ENCODE measurements at places on chromosomes 7 and 10. TPM values are rescaled to one million over a fixed set of nuclear protein-coding genes. Genes with fewer than 3 reads are reported as not detected.
A peak's percentile ranks its signal among the peaks of the same experiment; 100 is the strongest.

Gene DGKI
- 2.8 TPM for total RNA-seq

Gene CLRN3
- not detected for total RNA-seq

Gene JMJD1C
- total RNA-seq, result 35.2 TPM

Gene FGFR2
- not detected for total RNA-seq

Gene GIGYF1
- 53.9 TPM for total RNA-seq

Gene FFAR4
- total RNA-seq, result not detected

Gene EBLN1
- not detected for total RNA-seq

Gene UCMA
- not detected for total RNA-seq

Gene LDB3
- not detected for total RNA-seq

Gene CNPY1
- not detected for total RNA-seq

DNA sequence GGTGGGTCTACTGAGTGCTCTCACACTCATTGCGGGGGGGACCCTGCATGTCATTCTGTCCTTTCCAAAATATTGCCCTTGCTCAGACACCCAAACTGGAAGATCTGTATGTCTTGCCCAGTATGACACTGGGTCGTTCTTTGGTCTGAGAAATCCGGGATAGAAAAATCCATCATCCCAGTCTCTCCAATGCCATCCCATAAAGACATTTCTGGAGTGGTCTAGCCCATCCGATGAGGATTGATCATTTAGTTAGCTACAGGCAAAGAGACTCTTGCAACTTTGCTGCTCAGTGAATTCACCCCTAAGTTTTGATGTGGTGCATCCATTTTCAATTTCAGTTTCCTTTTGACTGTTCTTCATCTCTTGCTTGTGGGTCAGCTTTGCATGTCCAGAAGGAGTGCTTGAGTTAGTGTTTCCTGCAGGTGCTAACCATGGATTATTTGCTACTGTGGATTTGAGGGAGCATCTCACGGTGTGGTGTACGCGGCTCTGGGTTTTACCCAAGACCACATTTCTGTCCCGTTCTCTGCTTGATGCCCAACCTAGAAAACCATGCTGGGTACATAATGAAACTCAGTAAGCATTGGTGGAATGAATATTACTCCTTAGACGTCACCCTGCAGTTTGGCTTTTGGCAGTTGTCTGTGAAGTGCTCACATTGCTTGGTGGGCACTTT is 247.0 kb upstream of the MKI67 start:
- H3K27me3 ChIP-seq, result peaks cover 7% of the 10 kb centered on the region
- no peak for DNase-seq
- no peak overlapping the region for H3K4me3 ChIP-seq
- peaks cover 7% of the 10 kb centered on the region for H3K4me1 ChIP-seq
- no peak overlapping the region for H3K27ac ChIP-seq

DNA sequence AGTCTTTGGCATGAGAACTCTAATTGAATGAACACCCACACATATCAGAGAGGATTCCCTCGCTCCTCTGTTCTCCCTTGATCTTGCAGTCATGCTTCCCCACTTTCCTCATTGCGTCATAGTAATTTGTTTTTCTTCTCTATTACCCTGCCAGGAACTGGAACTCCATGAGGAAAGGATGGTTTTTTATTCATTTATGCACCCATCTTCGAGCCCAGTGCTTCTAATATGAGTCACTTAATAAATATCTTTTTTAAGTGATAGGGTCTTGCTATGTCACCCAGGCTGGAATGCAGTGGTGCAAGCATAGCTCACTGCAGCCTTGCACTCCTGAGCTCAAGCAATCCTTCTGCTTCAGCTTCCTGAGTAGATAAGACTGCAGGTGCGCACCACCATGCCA is 83.5 kb downstream of the OTUD1 start:
- no peaks in the 10 kb centered on the region for H3K36me3 ChIP-seq
- H3K27ac ChIP-seq, result no peak overlapping the region
- H3K27me3 ChIP-seq, result peaks cover 19% of the 10 kb centered on the region
- DNase-seq, result no peak

DNA sequence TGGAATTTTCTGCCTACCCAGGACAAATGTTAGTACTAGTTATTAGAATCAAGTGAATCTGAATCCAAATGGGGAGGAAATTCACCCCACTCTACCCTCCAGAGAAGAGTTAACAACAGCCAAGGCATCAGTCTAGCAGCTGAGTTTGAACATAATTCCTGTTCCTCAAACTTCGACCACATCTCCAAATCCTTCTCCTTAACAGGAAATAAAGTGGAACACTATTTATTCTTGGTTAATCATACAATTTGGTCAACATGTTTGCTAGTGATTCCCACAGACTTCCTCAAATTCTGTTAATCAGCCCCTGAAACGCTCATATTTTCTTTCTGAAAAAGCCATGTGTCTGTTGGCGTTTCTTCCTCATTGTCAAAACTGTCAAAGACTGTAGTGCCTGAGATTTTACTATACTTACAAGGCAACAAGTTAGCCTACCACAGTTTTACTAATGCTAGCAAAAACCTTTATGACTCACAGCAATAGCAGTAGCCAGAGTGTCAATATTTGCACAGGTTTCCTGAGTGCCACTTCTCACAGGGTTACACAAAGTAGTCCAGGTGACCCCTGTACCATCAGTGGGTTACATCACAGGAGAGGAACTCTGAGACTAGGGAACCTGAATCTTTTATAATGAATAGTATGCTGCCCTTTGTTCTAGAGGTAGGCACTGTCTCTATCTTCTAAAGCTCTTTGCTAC is 202.9 kb downstream of the GRM3 start:
- DNase-seq, result no peak
- H3K36me3 ChIP-seq, result no peaks in the 10 kb centered on the region
- no peaks in the 10 kb centered on the region for H3K27me3 ChIP-seq
- no peaks in the 10 kb centered on the region for H3K4me1 ChIP-seq
- no peak overlapping the region for H3K27ac ChIP-seq

DNA sequence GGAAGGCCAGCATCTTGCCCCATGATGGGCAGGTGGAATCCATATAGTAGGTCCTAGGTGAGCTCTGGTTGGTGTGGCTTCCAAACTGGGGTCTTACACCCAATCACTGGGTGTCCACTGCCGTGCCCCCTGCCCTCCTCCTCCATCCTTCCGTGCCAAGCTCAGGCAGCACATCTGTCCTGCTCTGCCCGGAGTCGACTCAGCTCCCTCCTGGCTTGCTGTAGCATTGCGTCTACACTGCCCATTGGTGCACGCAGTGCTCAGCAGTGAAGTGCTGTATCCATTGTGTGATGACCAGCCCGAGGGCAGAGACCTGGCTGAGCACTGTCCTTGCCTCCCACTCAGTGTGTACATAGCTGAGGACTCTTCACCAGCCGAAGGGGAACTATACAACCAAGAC is 148.4 kb downstream of the ADAM12 start:
- H3K36me3 ChIP-seq, result no peaks in the 10 kb centered on the region
- no peaks in the 10 kb centered on the region for H3K4me1 ChIP-seq

DNA sequence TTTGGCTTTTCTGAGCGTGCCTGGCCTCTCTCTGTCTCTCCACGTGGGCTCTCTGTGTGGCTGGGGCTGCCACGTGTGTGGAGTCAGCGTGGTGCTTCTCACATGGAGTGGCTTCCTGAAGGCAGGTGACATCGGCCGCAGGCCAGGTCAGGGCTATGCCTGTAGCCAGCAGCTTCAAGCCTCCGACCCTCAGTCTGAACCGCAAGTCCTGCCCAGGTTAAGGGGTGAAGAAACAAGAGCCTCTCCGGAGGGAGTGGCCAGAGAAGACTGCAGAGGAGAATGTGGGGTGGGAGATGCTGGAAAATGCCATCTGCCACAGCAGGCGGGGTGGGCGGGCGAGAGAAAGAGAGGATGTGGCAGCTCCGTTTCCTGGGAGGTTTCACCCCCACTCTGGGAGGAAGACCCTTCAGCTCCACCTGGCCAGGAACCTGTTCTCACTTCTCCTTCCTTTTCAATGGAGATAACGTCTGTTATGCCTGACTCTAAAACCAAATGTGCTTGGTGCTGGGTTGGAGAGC is 14.3 kb upstream of the VIPR2 start:
- H3K4me3 ChIP-seq, result no peak overlapping the region
- H3K36me3 ChIP-seq, result no peaks in the 10 kb centered on the region
- DNase-seq, result no peak

- H3K36me3 ChIP-seq, result peaks cover 45% of the 10 kb centered on the region
- no peaks in the 10 kb centered on the region for H3K27me3 ChIP-seq
- no peak overlapping the region for H3K27ac ChIP-seq
- no peak overlapping the region for H3K4me3 ChIP-seq
Measured at GRCh38 chr7:23184709-23185359, 3.0 kb downstream of the NUP42 start.

DNA sequence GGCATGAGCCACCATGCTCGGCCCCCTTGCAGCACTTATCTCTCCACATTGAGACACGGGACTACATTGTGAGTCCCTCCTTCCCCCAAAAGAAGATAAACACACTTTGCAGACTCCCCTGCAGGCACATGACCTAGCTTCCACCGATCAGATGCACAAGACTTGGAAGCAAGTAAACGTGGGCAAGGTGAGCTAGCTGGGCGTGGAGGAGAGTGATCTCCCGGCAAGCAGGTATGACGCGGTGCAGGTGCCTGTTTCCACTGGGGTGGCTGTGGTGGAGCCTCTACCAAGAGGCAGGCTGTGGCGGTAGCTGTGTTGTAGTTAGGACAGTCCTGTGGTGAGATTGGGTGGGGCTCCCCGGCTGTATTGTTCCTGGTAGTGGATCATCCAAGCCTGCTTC is 7.7 kb upstream of the COMTD1 start:
- no peaks in the 10 kb centered on the region for H3K36me3 ChIP-seq
- H3K27ac ChIP-seq, result no peak overlapping the region
- DNase-seq, result no peak
- no peak overlapping the region for H3K4me3 ChIP-seq
- no peaks in the 10 kb centered on the region for H3K27me3 ChIP-seq
- no peaks in the 10 kb centered on the region for H3K4me1 ChIP-seq

DNA sequence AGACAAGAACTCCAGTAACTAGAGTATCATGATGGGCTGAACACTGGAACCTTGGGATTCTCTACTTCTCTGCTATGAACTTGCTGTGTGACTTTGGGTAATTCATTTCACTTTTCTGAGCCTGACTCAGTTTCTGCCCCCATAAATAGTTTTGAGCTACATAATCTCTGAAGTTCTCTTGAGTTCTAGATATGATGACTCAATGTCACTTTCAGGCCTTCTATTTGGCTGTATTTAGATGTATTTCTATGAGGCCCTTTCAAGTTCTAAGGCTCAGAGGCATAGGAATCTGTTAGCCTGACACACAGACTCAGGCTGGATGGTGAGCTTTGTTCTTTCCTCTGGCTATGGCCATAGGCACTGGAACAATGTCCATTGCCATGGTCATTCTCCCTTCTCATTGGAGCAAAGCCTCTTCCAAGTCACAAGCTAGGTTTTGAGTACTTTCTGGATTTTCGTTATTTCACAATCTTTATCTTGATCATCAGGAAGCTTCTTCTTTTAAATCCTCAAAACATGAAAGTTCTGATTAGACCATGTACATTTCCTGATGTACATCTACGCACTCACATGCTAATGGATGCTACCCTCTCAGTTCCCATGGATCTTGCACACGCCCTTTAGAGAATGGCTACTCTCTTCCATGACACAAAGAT is 101.6 kb downstream of the TES start:
- H3K27me3 ChIP-seq, result peaks cover 3% of the 10 kb centered on the region
- H3K4me3 ChIP-seq, result no peak overlapping the region
- no peaks in the 10 kb centered on the region for H3K36me3 ChIP-seq
- H3K4me1 ChIP-seq, result peaks cover 6% of the 10 kb centered on the region

DNA sequence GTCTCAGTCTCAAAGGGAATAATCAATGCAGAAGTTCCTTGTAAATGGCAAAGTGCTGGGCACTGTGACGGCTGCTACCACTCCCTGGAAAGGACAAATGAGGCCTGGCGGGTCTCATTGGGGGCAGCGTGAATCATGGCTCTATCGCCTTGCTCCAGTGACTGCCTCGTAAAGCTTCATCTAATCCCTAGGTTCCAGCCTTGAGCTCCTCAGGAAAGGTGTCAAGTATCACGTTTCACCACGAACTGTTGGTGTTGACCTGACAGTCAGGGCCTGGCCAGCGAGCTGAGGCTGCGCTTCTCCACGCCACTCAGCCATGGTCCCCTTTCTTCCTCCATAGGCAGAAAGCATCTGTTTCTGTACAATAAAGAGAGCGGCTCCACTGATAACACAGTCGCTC is 126.7 kb upstream of the ZNF32 start:
- H3K27ac ChIP-seq, result no peak overlapping the region
- no peak overlapping the region for H3K4me3 ChIP-seq
- no peak for DNase-seq
- H3K36me3 ChIP-seq, result no peaks in the 10 kb centered on the region
- peaks cover 15% of the 10 kb centered on the region for H3K4me1 ChIP-seq
- H3K27me3 ChIP-seq, result peaks cover 20% of the 10 kb centered on the region

DNA sequence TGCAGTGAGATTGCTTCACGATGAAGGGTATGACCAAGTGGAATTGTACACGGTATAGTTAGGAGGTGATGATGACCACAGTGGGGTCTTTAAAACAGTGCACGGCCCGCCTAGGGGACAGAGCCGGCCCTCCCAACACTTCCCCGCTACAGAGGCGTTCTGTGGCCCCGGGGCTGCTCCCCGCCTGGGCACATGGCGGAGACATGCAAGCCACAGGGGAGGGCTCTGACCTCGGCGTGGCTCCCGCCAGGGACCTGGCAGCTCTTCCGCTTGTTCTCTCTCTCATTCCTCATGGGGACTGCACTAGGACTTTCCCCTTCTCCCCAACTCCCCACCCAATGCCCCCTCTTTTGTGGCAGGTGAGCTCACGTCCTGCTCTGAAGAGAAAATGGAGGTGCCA is 393.8 kb downstream of the DNAJB6 start:
- H3K36me3 ChIP-seq, result no peaks in the 10 kb centered on the region
- no peaks in the 10 kb centered on the region for H3K4me1 ChIP-seq
- H3K4me3 ChIP-seq, result no peak overlapping the region

GRCh38 chr10:70584366-70584765 is 18.2 kb downstream of the PRF1 start:
- H3K4me1 ChIP-seq, result peaks cover 20% of the 10 kb centered on the region
- H3K36me3 ChIP-seq, result no peaks in the 10 kb centered on the region
- DNase-seq, result no peak

GRCh38 chr10:11863353-11864109 is 40.4 kb downstream of the PROSER2 start:
- H3K4me1 ChIP-seq, result peaks cover 21% of the 10 kb centered on the region
- no peaks in the 10 kb centered on the region for H3K36me3 ChIP-seq
- peak overlapping the region; percentile 48 for H3K27ac ChIP-seq
- H3K27me3 ChIP-seq, result peaks cover 67% of the 10 kb centered on the region

DNA sequence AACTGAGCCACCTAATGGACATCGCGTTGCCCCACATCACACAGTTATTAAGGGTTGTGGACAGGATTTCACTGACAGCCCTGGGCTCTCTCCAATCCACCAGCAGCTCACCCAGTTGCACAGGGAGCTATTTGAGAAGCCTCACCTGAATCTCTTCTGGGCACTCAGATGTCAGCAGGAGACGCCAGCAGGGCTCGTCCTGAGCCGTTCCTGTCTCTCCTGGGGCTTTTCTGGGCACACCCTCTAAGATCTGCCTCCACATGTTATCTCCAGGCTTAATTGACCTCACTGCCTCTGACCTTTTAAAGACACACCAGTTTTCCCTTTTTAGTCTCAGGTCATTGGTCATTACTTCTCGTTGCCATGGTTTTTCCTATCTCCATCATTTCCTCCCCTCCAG is 63.0 kb downstream of the GRID1 start:
- H3K27ac ChIP-seq, result no peak overlapping the region
- H3K36me3 ChIP-seq, result no peaks in the 10 kb centered on the region
- no peak overlapping the region for H3K4me3 ChIP-seq
- DNase-seq, result no peak
- H3K4me1 ChIP-seq, result no peaks in the 10 kb centered on the region

Measured in activated T-helper 2 cell treated with anti-CD3 and anti-CD28 coated beads, Interferon-gamma antibody, Interleukin-2, Interleukin-4, amounts not matched to agents 10 μg/mL and 5 μg/mL and 100 μg/mL, durations not matched to agents 14 hours and 24 hours and 36 hours (primary cell).